ENCODE measurements at places on chromosomes 12 and 14. TPM values are rescaled to one million over a fixed set of nuclear protein-coding genes. Genes with fewer than 3 reads are reported as not detected.

DNA sequence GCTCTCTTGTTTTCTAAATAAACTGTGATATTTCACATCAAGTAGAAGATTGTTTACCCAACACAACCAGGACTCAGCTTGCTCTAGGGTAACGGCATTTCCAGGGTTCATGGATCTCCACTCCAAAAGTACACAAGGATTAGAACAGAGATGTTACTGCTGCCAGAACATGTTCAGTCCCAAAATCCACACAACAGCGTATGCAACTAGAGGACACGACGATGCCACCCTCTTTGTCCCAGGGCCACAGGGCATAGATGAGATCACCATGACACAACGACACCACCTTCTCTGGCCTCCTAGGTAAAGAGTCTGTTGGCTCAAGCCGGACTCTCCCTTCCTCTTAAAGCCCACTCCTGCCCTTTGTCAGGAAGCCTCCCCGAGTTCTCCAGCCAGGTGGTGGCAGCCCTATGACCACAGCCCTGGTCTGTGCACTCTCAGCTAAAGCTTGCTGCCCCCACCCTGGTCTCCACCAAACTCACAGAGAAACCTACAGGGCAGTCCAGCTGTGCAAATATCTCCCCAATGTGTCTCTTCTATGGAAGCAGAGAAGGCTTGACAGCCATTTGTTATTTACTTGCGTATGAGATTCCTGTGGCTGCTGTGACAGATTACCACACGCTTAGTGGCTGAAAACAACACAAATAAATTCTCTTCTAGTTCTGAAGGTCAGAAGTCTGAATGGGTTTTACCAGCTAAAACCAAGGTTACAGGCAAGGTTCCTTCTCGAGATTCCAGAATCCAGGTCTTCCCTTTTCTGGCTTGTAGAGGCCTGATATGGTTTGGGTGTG lies 10.3 kb downstream of the CLMN start:
- DNase-seq: no peak

DNA sequence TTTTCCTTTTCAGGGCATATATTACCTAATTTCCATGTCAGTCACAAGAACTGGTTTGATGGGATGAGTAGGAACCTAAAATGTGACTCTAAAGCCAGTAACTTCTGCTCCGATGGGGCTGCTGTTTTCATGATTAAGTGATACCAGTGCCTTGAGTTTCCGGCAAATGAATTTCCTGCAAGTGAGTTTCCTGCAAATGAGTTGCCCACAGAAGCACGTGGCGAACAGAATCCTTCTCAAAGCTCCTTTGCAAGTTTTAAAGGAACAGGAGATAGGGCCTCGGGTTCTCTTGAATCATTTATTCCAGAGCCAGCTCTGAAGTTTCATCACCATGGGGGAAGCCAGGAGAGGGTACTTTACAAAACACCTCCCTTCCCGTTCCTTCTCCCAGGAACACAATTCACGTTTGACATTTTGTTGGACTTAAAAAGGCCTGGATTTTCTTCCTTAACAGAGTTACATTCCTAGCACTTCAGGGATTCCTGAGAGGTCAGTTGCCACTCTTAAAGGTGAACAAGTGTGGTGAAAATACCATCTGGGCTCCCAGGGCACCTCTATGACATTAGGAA lies 2.2 kb upstream of the PPTC7 start:
- peak; percentile 26 for DNase-seq

- no peak for DNase-seq
Measured at GRCh38 chr14:99715266-99716000, 31.3 kb downstream of the CYP46A1 start.

DNA sequence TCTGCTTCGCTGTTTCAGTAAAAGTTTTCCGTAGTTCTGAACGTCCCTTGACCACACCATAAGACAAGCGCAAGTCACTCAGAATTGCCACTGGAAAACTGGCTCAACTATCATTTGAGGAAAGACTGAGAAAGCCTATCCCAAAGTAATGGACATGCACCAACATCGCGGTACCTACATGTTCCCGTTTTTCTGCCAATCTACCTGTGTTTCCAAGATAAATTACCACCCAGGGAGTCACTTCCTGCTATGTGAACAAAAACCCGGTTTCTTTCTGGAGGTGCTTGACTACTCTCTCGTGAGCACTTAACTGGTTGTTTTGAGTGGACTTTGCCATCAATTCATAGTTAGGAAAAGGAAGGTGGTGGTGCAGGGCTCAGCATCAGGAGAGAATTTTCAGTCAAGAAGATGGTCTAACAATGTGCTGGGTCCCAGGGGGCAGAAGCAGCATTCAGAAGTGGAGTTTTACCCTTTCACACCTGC lies 1.4 kb downstream of the EGLN3 start:
- DNase-seq: no peak

DNA sequence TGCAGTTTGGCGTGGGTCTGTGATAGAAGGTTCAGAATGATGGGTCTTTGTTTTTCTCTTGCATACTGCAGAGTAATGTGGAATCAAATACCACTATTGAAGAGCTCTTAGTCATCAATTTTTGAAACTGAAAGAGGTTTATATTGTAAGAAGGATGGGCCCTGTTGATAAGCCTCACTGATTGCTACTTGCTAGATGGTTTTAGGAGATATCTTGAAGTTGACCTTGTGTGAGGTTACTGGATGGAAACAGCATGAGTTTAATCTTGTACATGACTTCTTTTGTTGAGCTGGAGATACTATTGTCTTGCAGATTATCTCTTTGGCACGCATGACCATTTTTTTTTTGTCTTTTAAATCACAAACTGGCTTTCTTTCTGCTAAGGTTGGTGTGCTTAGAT lies 13.8 kb downstream of the BICD1 start:
- no peak for DNase-seq

GRCh38 chr14:23512156-23512555 lies 39.4 kb downstream of the ZFHX2 start:
- no peak for DNase-seq

DNA sequence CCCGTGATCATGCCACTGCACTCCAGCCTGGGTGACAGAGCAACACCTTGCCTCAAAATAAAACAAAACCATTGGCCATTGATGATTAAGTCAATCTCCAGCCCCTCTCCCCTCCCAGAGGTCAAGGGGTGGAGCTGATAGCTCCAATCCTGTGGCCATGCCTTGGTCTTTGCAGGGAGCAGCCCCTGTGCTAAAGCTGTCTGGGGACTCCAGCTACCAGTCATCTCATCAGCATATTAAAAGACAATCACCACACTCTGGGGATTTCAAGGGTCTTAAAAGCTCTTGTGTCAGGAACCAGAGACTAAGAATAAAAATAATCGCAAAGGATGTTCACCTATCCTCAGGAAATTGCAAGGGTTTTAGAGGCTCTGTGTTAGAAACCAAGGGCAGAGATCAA lies 30.6 kb downstream of the HCAR2 start:
- no peak for DNase-seq

RTL1 gene
- total RNA-seq: not detected

RNASE1 gene
- total RNA-seq: not detected

AQP6 gene
- total RNA-seq: not detected

Data from fibroblast of villous mesenchyme (primary cell).